ENCODE measurements at places on chromosomes 7 and 10.
A peak's percentile ranks its signal among the peaks of the same experiment; 100 is the strongest.

- DNase-seq: no peak
Measured at GRCh38 chr10:51852297-51852696, 152.9 kb upstream of the CSTF2T start.

GRCh38 chr7:135169141-135169963 is 1.2 kb downstream of the CYREN start:
- DNase-seq: peak; percentile 83

- DNase-seq: no peak
Measured at GRCh38 chr7:120218712-120219111, 54.3 kb upstream of the KCND2 start.

DNA sequence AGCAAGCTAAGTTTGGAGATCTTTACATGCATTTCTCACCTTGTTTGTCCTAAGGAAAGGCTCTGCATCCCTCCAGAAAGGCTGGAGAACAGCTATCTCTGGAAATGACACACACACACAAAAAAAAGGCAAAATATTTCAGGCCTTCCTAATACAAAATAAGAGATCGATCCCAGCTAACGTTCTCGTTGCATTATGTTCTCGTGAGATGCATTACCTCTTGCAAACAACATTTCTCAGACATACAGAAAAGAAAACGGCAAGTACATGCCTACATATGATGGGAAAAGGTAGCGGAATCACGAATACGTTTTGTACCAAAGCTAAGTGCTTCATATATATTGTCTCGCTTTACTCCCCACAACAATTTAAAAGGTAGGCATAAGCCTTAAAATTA is 488 bp downstream of the MTERF1 start:
- DNase-seq: no peak

DNA sequence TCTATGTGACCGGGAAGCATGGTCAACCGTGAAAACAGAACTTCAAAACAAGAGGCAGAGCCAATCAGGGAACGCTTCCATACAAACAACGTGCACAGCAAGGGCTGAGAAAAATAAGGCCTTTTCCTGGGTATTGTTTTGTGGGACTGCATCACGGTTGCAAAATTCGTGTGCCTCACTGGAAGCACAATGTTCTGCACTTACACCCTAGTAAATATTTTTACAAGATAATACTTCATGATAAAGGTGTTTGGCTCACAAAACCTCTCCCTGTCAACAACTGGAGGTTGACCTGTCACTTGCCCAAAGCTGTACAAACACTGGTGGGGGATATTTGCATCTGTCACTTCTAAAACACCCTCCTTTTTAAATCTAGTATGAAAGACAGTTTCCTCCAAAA is 37.0 kb downstream of the KLF6 start:
- no peak for DNase-seq

- DNase-seq: no peak
Measured at GRCh38 chr7:69878015-69878414, 279.7 kb downstream of the AUTS2 start.

GRCh38 chr7:96344236-96344635 is 22.3 kb upstream of the SLC25A13 start:
- no peak for DNase-seq

GRCh38 chr7:88042157-88042556 is 108.1 kb downstream of the ADAM22 start:
- DNase-seq: no peak

- DNase-seq: peak; percentile 75
Measured at GRCh38 chr7:155815332-155816191, 3.3 kb upstream of the SHH start.

- DNase-seq: no peak
Measured at GRCh38 chr10:85175635-85176034, 847.2 kb downstream of the CCSER2 start.

GRCh38 chr10:7424315-7424714 is 13.5 kb upstream of the SFMBT2 start:
- peak; percentile 23 for DNase-seq

GRCh38 chr10:69065406-69066361 is 22.2 kb upstream of the SRGN start:
- peak; percentile 76 for DNase-seq

GRCh38 chr7:27123007-27123476 is 7.5 kb downstream of the HOXA4 start:
- no peak for DNase-seq

DNA sequence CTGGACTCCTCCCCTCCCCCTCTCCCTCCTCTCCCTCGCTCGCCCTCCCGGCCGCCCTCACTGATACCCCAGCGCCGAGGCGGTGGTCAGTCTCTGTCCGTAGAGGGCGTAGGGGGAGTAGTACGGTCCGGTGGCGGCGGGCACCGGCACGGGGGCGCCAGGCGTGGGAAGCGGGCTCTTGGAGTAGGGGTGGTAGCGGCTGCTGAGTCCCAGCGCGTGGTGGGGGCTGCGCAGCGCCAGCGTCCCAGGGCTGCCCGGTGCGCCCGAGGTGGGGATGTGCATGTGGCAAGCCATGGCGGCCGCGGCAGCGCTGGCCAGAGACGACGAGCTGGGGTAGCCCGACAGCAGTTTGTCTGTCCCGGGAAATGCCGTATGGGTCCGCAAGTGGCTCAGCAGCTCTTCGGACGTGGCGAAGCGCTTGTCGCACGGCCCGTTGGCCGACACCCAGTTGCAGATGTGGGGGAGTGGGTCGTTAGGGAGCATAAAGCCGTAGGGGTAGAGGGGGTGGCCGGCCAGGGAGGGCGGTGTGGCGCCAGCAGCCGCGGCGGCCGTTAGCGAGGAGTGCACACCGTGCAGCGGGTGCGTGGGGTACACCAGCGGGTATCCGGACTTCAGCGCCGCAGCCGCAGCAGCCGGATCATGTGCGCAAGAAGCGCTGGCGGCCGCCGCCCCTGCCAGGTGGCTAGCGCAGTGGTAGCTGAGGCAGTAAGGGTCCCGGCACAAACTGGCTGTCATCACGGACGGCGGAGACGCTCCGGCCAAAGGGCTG is 2.7 kb downstream of the ZNF503 start:
- DNase-seq: no peak

DNA sequence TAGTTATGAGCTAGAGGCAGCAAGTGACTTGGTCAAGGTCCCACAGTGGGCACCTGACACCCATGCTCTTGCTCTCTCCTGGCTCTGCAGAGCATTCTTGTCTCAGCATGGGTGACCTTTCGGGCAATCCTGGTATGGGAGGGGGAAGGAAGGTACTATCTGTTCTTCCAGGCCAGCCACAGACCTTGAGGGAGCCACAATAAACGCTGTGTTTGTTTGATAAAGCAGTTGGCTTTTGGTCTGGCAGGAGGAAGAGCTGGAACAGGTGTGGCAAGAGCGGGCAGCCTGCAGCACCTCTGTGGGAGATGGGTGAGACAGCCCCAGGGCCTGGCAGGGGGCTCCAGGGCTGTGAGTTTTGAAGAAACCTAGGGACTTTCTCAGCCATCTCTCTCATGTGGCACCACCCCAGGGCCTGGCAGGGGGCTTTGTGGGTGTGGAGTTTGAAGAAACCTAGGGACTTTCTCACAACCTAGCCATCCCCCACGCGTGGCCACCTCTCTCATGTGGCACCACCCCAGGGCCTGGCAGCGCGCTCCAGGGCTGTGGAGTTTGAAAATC is 11.4 kb downstream of the CLDN3 start:
- DNase-seq: no peak

GRCh38 chr10:7306616-7307015 is 104.2 kb downstream of the SFMBT2 start:
- DNase-seq: no peak

DNA sequence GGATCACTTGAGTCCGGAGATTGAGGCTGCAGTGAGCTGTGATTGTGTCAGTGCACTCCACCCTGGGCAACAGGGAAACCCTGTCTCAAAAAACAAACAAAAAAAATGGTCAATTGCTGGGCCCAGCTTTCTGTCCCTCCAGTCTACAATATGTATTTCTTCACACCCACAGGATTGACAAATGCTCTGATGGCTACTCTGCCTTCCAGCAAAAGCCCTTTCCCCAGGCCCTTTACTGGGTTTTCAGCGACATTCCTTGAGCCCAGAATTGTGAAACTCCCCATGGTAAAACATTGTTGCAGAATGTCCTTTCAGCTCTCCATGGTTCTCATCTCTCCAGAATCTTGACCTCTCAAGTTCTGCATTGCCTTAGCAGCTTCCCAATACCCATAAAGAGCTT is 23.7 kb upstream of the TNKS2 start:
- DNase-seq: no peak

GRCh38 chr7:16067711-16068110 is 353.6 kb downstream of the CRPPA start:
- no peak for DNase-seq

DNA sequence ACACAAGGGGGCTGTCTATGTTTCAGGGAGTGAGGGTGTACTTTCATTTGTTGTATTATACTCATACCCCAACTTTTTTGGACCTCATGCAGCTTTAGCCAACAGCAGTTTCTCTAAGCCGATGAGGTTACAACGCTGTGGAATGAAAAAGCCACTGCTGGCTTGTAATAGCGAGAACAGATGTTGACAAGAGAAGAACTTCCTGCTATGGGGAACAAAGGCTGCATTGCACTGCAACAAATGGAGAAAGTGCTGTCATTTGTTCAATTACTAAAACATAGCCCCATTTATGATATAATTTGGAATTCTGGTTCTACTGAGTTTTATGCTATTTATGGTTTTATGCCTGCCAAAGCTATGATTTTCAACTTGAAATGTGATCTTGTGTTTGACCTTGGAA is 104.2 kb upstream of the TMEM72 start:
- no peak for DNase-seq

- no peak for DNase-seq
Measured at GRCh38 chr10:130720235-130720634, 584.0 kb downstream of the GLRX3 start.

- DNase-seq: no peak
Measured at GRCh38 chr10:78963074-78964034, 105.4 kb upstream of the ZMIZ1 start.

- no peak for DNase-seq
Measured at GRCh38 chr7:8065356-8065813, 96.8 kb downstream of the GLCCI1 start.

DNA sequence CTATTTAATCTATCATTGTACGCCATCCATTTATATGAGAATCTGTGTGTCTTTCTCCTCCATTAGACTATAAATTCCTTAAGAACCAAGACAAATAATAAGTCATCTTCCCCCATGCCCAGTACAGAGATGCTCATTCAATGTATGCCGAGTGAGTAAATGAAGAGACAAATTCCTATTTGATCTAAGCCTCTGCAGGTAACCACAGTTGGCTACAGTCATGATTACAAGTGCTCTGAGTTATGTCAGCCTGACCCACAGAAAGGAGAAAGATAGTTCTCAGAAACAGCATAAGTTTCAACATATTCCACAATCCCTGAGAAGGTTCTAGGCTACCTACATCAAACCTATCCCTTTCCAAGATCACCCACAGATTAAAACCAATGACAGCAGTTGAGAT is 46.1 kb downstream of the MPP7 start:
- DNase-seq: no peak

DNA sequence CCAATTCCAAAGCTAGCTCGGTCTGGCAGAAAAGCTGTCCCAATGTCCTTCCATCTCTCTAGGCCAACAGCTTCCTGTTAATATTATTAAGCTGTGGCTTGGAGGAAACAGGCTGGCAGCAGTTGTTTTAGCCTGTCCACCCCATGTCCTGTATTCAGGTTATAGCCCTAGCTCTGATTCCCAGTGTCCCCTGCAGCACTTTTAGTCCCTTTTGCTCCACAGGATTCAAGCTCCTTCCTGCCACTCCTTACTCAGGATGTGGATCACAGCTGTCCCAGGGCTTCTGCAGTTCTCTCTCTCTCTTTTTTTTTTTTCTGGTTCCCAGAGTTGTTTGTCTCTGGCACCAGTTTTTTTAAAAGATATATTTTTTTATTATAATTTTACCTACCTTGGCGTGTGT is 85.2 kb downstream of the PPP1R17 start:
- DNase-seq: no peak

DNA sequence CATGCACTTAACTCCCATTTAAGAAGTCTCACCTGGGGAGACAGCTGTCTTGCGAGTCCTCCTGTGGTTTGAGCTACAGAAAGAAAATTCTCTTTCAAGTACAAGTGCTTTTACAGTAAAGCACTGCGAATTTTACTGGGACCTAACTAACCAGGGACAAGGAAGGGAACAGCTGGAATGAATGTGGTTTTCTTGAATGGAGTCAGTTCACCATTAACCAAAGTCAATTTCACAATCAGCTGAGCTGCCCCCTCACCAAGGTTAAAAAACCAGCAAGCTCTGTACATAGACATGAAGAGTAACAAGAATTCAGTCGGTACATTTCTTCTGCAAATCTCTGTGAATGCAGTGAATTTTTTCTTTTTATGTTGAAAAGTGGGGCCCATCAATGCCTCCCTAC is 56.3 kb downstream of the GFRA1 start:
- no peak for DNase-seq

GRCh38 chr7:81003326-81003725 is 84.5 kb upstream of the SEMA3C start:
- no peak for DNase-seq

DNA sequence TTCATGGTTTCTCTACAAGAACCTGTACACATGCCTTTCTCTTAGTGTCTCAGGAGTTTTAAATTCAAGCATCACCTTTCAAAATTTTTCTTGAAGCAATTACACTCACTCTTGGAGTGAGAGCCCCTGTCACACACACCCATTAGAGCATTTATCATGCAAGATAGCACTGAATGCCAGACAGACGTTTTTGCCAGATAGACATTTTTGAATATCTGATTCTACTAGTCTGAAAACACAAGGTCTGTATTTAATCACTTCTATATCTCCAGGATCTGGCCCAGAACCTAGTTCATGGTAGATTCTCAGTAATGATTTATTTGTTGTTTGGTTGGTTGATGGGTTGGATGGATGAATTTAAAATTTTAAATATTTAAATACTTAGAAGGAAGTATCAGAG is 60.9 kb upstream of the PDE1C start:
- no peak for DNase-seq

All from activated CD4-positive, alpha-beta T cell treated with anti-CD3 and anti-CD28 coated beads, Interleukin-2, amount 50 U/mL, for 16 hours (primary cell).